ENCODE measurements at places on chromosomes 12 and 14. TPM values are rescaled to one million over a fixed set of nuclear protein-coding genes. Genes with fewer than 3 reads are reported as not detected.

The NKX2-1 gene
- 0.43 TPM for total RNA-seq

The C12orf50 gene
- 64.6 TPM for total RNA-seq

The SLC7A8 gene
- total RNA-seq = 78.2 TPM

The SERPINA5 gene
- total RNA-seq = 940 TPM

The TPI1 gene
- 356 TPM for total RNA-seq

The TAS2R10 gene
- not detected for total RNA-seq

The KCNC2 gene
- 0.39 TPM for total RNA-seq

The IRAK3 gene
- 7.0 TPM for total RNA-seq

The DCP1B gene
- 40.0 TPM for total RNA-seq

The ANO4 gene
- 13.0 TPM for total RNA-seq

The TAS2R31 gene
- 10.3 TPM for total RNA-seq

The VCPKMT gene
- 8.5 TPM for total RNA-seq

DNA sequence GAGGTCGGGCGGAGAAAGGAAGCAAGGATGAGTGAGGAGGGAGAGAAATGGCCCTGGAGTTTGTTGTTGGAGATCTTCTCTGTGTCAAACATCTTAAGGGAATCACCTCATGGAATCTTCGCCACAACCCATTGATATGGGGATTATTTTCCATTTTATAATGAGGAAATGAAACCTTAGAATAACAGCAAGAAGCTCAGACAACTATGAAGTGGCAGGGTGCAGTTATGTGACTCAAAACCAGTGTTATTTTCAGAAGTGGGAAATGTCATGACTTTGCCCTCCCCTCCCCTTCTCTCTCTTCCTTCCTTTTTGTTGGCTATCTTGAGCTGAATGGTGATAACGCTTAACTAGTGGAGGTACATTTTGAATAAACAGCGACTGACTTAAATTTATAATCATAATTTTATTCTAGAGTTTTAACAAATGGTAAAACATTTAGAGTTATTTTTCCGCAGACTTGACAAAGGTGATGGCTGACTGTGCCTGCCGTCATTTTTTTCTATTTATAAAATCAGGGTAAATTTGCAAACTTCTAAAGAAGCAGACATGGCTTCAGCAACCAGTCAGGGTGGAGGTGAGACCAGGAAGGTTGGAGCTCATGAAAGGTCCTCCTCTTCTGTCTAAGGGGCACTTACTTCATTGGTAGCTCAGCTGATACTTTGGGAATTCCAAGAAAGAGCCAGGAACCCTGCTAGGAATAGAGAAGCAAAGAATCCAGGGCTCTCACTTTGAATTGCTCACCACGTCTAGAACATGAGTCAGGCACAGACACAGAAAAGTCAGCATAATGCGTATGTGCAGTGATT is 232.4 kb downstream of the RGS6 start:
- H3K27me3 ChIP-seq = no peaks in the 10 kb centered on the region
- no peaks in the 10 kb centered on the region for H3K36me3 ChIP-seq
- no peak overlapping the region for H3K4me3 ChIP-seq
- H3K4me1 ChIP-seq = no peaks in the 10 kb centered on the region
- H3K27ac ChIP-seq = no peak overlapping the region

DNA sequence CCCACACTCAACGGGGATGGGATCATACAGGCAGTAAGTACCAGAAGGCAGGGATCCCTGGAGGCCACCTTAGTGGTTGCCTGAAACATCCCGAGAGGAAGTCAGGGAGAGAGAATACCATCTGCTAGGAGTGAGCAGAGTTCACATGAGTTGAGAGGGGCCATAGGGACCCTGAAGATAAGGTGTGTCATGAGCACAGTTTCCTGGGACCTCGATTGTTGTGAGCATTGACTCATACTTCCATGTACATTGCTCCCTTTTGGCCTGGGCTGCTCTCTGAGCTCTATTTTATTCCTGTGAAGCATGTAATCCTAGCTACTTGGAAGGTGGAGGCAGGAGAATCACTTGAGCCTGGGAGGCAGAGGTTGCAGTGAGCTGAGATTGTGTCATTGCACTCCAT is 120.5 kb downstream of the TBC1D30 start:
- H3K4me1 ChIP-seq = peaks cover 12% of the 10 kb centered on the region
- H3K27me3 ChIP-seq = no peaks in the 10 kb centered on the region
- H3K27ac ChIP-seq = no peak overlapping the region
- DNase-seq = no peak
- H3K4me3 ChIP-seq = no peak overlapping the region
- no peaks in the 10 kb centered on the region for H3K36me3 ChIP-seq

DNA sequence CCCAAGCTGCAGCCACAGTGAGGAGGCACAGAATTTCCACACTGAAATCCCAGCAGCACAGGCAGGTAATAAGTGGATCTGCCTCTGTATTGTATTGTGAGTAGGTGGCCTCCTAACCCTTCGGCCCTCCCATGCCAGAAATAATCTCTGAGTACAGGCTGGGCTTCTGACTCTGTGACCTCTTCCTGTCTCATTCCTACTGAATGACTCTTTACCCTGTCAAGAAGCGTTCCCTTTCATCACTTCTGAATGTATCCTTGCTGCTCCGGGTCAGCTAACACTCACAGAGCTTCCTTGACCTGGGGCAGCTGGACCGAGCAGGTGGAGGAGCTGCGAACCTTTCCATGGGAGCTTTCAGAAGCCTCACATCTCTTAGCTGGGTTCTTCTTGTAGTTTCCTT is 119.6 kb downstream of the SLC8A3 start:
- H3K4me1 ChIP-seq = no peaks in the 10 kb centered on the region
- no peaks in the 10 kb centered on the region for H3K27me3 ChIP-seq
- DNase-seq = no peak
- no peak overlapping the region for H3K4me3 ChIP-seq

DNA sequence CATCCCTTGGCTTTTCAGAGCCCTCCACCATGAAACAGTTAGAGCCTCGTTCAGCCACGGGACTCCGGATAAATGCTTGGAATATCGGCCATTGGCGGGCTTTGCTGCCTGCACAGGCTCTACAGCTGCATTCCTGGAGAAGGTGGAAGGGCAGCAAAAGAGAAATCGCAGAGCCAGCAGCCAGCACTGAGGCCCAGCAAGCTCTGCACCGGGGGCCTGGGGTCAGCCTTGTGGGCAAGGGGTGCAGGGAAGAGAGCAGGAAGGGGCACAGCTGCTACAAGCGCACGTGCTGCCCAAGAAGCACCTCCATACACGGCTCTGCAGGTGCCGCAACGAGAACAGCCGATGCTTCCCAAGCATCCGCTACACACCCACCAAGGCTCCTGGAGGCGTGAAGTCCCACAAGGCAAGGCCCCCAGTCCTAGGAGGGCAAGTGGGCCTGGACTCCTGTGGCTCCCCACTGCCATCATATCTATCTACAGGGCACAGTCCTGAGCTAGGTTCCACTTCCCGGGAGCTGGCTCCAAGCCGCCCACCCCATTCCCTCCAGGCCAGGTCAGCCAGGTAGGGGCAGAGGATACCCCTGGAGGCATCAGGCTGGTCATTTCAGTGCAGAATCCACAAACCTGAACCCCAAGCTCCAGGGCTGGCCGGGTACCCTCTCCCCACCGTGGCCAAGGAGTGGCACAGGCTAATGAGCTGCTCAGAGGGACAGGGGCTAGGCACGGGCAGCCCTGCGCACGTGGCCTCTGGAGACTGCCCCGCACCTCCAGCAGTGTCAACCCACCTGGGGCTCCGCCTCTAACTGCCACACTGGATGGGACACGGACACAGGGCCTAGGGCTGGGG is 40.2 kb downstream of the CCNK start:
- DNase-seq = no peak
- no peaks in the 10 kb centered on the region for H3K36me3 ChIP-seq
- H3K4me1 ChIP-seq = peaks cover 22% of the 10 kb centered on the region
- H3K27me3 ChIP-seq = no peaks in the 10 kb centered on the region
- no peak overlapping the region for H3K4me3 ChIP-seq

- no peak overlapping the region for H3K27ac ChIP-seq
- no peaks in the 10 kb centered on the region for H3K27me3 ChIP-seq
- peaks cover 11% of the 10 kb centered on the region for H3K4me1 ChIP-seq
- DNase-seq = peak; percentile 10
- no peaks in the 10 kb centered on the region for H3K36me3 ChIP-seq
These were observed 31.6 kb upstream of the RIN3 start for GRCh38 chr14:92481811-92482555.

DNA sequence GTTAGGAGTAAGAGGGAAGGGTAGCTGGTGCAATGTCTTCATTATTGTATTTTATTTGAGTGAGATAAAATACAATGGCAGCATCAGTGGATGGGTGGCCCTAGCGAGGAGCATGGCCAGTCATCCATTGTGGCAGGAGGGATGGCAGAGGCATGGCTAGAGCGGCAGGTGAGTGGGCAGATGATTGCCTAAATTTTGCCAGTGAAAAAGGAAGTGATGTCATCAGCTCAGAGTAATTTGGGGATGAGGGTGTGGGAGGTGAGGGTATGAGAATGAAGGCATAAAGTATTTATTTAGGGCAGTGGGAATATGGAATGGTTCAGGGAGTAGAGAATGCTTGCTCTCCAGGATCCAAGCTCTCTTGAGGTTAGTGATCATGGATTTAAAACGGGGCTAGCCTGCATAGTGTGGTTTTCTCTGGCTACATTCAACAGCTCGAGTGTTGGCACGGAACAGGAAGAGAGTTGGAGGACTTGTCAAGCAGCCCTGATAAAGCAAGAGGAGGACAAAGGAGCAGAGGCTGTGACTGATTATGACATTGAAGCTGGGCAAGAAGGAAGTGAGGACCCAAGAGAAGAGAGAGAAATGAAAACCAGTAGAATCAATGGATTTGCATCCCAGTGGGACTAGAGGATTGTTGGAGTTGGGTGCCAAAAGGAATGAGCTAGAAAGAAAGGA is 18.7 kb upstream of the SERPINA6 start:
- no peaks in the 10 kb centered on the region for H3K4me1 ChIP-seq
- no peak overlapping the region for H3K27ac ChIP-seq
- no peak for DNase-seq
- H3K4me3 ChIP-seq = no peak overlapping the region
- no peaks in the 10 kb centered on the region for H3K36me3 ChIP-seq
- H3K27me3 ChIP-seq = no peaks in the 10 kb centered on the region

- peak; percentile 81 for DNase-seq
- H3K4me1 ChIP-seq = no peaks in the 10 kb centered on the region
- H3K4me3 ChIP-seq = no peak overlapping the region
- no peak overlapping the region for H3K27ac ChIP-seq
- no peaks in the 10 kb centered on the region for H3K36me3 ChIP-seq
These were observed 120.1 kb upstream of the FZD10 start for GRCh38 chr12:130041983-130042812.

DNA sequence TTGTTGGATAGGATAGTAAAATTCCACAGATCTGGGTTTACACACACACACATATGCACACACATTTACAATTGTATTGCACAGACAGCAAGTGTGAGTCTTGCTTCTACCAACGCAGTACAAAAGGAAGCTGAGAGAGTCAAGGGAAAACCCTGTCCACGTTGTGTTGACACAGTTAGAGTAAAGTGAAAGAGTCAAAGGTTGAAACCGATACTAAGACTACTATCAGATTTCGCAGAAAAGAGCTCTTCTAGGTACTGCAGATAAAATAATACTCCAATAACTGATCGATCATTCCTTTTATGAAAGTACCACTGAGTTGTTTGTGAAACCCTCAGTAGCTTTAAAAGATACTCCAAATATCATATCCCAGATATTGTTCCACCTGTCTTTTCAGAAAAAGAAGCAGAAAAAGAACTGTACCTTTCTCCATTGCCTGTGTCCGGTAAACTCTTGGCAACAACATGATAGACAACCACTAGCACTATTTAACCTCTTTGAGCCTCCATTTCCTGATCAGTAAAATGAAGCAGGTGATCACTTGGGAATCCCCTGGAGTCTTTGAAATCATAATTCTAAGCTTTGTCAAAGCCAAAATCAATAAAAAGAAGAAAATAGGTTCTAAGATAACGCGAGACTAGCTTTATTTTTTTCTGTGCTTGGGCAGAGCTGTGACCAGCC is 224.6 kb upstream of the FOXN3 start:
- no peak overlapping the region for H3K4me3 ChIP-seq
- H3K27me3 ChIP-seq = no peaks in the 10 kb centered on the region
- H3K27ac ChIP-seq = no peak overlapping the region
- H3K4me1 ChIP-seq = no peaks in the 10 kb centered on the region

DNA sequence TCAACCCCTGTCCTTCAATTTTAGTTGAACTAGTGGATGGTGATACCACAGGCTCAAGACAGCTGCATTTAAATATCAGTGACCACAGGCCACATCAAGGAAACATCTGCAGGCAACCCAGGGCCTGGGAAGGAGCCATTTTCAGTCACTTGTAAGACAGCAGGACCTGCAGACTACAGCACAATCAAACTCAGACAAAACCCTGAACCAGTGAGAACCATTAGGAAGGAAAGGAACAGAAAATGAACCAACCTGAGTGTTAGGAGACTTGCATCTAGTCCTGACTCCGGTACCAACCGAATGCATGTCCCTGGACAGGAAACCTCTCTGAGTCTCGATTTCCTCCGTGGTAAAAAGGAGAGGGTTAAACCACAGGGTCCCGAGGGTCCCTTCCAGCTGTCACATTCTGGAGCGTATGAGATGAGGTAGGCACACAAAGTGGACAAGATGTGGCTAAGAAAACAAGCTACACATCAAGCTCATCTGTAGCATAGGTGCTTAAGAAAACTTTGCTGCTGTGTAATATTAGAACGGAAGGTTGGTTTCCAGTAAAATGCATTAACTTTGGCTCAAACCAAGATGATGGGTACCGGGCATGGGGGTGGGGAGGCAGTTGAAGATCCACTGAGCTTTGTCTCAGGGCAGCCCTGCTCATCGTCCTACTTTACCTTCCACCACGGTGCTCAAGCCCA is 1.6 kb upstream of the CDKN1B start:
- H3K4me1 ChIP-seq = peaks cover 21% of the 10 kb centered on the region
- H3K27me3 ChIP-seq = no peaks in the 10 kb centered on the region
- H3K27ac ChIP-seq = peak overlapping the region; percentile 100
- H3K36me3 ChIP-seq = no peaks in the 10 kb centered on the region

DNA sequence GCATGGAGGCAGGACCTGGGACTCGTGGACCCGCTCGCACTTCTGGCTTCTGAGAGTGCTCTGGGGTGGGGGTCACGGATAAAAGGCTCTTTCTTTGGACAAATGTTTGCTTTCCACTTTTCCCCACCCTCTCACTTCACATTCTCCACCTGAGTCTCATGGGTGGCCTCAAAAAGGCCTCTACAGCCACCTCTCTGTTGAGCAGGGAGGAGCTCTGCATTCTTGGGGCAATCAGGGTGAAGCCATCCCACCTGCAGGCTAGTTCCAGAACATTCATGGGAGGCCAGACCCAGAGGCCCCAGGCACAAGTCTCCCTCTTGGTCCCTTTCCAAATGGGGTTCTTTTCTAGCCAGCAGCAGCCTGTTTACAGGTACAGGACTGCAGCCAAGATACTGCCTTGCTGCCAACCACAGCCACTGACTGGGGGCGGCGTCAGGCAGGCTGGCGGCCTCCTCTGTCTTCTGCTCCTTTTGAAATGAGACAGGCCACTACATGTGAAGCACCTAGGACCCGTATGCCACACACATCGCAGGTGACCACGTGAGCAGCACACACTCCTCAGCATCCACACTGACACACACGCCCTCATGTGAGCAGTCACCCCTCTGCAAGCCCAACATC is 18.2 kb upstream of the CEBPE start:
- H3K4me1 ChIP-seq = no peaks in the 10 kb centered on the region
- H3K36me3 ChIP-seq = no peaks in the 10 kb centered on the region
- no peaks in the 10 kb centered on the region for H3K27me3 ChIP-seq
